ENCODE measurements at places on chromosomes 5 and 9.

DNA sequence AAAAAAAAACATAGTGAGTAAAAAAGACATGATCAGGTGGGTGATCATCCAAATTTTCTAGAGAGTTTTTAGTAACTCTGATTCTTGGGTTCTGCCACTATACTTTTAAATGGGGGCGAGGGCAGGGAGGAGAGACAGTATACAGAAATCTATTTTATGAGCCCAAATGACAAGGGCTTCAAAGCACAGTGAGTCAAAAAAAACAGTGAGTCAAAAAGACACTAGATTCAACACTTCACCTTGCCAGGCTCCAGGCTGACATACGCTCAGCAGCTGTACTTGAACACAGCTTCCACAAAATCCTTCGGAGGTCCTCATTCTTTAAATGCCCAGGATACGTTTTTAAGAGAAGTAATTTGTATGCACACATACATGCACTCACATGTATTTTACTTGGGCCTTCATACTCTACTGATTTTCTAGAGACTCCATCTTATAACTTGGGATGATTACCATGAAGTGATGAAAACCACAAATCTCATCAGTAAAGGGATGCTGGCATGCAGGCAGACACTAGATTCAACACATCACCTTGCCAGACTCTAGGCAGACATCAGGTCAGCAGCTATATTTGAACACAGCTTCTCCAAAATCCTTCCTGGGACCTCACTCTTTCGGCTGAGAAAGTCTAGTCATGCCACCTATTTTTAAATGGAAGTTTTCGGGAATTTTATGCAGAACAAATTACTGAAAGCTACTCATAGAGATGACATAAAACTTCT lies 28.8 kb downstream of the NR3C1 start:
- DNase-seq: no peak

- DNase-seq: no peak
Measured at GRCh38 chr9:134220311-134220710, 55.9 kb upstream of the RNU6ATAC start.

DNA sequence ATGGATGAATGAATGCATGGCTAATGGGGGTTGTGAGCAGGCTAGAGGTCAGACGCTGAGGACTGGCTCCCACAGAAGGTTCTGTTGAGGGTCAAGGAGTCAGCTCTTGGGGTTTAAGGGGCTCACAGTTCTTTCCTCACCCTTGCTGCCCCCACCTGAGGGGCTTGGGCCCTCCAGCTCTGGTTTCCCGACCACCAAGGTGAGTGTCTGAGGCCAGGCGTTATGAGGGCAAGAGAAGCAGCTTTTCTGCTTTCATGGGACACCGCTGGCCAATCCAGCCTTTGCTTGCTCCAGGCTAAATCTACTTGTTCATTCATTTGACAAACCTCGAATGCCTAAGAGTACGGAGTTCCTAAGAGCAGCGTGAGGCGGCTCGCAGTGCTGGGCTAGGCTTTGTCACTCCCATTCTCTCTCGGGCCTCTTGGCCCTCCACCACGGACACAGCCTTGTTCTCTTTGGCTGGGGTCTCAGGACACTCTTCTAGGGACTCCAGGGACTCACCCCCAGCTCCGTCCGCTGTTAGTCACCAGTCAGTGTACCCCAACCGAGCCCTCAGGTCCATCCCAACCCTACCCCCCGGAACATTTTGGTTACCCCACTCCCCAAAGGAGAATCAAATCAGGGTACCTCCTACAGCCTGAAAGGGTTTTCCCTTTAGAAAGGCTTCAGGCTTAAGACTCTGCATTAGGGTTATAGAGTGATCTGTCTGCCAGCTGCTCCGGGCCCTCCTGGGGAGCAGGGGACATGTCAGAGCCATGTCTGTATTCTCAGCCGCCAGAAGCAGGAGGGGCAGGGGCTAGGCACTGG lies 210.1 kb upstream of the MVB12B start:
- no peak for DNase-seq

DNA sequence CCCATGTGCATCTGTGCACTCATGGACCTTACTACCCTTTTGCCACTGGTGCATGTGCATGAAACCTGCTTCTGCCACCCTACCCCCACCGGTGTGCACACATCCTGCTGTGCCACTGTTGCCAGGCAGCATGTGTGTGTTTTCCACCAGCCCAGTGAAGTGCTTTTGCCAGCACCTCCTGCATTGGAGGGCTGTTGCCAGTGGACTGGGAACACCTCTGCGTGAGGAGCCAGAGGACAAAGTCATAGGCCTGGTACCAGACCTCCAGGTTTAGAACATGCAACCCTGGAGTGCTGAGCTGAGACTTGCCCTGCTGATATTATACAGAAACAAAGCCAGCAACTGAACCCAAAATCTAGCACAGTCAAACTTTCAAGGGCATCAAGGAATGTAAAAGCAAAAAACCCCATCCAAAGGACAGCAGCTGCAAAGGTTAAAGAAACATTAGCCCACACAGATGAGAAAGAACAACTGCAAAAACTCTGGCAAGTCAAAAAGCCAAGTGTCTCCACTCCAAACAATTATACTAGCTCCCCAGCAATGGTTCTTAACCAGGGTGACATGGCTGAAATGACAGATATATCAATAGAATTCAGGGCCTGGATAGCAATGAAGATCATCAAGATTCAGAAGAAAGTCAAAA lies 70.6 kb upstream of the PTPN3 start:
- no peak for DNase-seq

GRCh38 chr5:39906146-39906545 lies 481.4 kb upstream of the DAB2 start:
- no peak for DNase-seq

- DNase-seq: no peak
Measured at GRCh38 chr9:13758936-13759335, 479.4 kb upstream of the MPDZ start.

- no peak for DNase-seq
Measured at GRCh38 chr5:168151041-168151440, 140.4 kb upstream of the WWC1 start.

DNA sequence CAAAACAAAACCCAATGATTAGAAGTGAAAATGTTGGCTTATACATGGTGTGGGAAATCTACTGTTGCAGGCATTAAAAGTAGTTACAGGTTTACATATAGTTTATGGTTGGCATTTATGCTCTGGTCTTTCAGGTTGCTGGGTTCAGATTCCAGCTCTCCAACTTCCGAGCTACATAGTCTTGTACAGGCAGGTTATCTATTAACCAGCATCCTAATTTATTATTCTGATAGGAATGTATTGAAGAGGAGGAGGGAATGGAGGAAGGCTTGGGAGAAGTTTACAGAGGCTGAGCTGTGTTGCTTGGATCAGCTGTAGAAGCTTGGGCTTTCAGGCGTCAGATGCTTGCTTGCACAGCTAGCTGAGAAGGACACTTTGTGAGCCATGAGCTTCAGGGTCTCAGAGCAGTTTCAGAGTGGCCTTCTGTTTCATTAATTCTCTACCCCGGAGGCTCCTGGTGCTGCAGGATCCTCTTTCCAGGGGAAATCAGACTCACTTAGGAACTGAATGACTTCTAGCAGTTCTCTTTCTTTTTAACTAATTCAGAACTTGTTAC lies 11.7 kb upstream of the ERBIN start:
- no peak for DNase-seq

DNA sequence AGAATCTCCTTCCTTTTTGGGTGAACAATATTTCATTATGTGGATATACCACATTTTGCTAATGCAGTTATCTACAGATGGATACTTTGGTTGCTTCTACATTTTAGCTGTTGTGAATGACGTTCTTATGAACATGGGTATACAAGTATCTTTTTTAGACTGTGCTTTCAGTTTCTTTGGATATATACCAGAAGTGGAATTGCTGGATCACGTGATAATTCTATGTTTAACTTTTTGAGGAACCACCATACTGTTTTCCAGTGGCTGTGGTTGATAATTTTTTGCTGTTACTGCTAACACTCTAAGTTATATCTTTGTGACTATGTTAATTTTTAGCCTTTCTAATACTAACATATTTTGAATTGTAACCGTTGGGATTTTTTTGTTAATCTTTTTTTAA lies 12.5 kb downstream of the WDR70 start:
- DNase-seq: no peak

- no peak for DNase-seq
Measured at GRCh38 chr5:6472792-6473191, 24.1 kb downstream of the UBE2QL1 start.

- no peak for DNase-seq
Measured at GRCh38 chr5:173408946-173409345, 80.7 kb upstream of the STC2 start.

GRCh38 chr9:112764344-112764743 lies 13.8 kb downstream of the SNX30 start:
- no peak for DNase-seq

GRCh38 chr9:95077053-95077765 lies 240.3 kb downstream of the FANCC start:
- DNase-seq: no peak

GRCh38 chr5:97417986-97418385 lies 234.9 kb upstream of the RIOK2 start:
- no peak for DNase-seq

GRCh38 chr9:95098391-95098921 lies 219.1 kb downstream of the FANCC start:
- DNase-seq: no peak

- no peak for DNase-seq
Measured at GRCh38 chr9:98368366-98369065, 113.1 kb upstream of the TBC1D2 start.

DNA sequence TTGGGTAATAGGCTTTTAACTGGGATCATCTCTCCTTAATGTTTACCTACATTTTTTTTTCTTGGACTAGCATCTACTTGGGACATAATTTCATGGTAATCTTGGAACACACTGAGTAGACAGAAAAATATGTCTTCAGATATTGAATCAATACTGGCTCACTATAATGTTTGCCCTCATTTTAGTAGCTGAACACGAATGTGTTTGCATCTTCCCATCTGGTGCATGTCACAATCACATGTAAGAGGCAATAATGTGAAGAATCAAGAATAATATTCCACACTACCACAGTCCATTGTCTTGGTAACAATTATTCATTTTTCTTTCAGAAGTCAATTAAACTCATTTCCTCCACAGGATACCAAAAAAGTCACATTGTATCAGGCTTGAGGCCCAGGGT lies 382.7 kb upstream of the CDH10 start:
- no peak for DNase-seq

GRCh38 chr5:100406640-100407039 lies 128.5 kb upstream of the FAM174A start:
- no peak for DNase-seq

DNA sequence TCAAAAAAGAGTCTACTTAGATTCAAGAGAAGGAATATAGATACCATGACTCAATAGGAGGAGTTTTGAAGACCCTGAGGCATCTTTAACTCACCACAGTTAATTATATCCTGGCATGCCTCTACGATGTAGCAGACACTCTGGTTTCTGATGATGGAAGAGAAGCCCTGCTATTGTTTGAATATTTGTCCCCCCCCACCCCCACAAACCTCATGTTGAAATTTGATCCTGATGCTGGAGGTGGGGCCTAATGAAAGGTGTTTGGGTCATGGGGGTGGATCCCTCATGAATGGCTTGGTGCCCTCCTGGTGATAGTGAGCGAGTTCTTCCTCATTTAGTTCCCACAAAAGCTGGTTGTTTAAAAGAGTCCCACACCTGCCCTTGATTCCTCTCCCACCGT lies 147.9 kb upstream of the TBCA start:
- no peak for DNase-seq
